Activated T-cell treated with anti-CD3 and anti-CD28 coated beads, Interleukin-2, amount 50 U/mL, for 1 hour (primary cell): ENCODE measurements at places on chromosomes 16 and 17.
A peak's percentile ranks its signal among the peaks of the same experiment; 100 is the strongest.

DNA sequence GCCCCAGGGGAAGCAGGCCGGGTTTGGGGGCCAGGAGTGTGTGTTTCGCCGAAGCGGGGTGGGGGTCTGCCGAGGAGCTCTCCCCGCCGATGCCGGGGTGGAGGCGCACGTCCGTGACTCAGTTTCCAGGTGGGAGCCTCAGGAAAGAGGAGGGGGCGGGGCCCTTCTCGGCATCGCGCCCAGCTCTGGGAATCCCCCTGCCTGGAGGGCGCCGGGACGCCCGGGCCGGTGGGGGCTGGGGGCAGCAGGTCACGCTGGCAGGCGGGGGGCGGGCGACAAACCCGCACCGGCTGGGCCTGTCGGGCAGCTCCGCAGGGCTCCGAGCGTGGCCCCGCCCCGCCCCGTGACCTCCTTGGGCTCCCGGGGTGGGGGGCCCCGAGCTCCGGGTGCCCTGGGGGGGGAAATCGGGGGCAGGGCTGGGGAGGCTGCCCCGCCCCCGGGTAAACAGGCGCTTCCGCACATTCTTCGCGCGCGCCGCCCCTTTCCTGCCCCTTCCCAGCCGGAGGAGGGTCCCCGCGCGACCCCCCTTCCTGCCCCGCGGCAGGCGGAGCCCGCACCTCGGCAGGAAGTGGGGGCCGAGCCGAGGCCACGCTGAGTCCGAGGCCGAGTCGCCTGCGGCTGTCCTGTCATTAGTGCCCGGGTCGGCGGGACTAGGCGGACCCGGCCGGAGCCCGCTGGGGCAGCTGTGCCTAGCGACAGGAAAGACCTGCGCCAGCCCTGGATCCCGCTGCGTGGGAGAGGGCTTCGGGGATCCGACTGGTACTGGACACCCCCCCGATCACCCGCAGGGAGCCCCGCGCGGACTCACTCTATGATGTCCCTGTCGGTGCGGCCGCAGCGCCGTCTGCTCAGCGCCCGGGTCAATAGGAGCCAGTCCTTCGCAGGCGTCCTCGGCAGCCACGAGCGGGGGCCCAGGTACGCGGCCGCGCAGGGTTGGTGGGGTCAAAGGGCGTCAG, 9.3 kb downstream of the RIPOR1 start:
- DNase-seq = peak; percentile 69

- no peak for DNase-seq
Observed at GRCh38 chr16:78246559-78246958, 147.1 kb downstream of the WWOX start.

GRCh38 chr16:35753559-35754390, 2294.4 kb downstream of the TP53TG3F start:
- no peak for DNase-seq

DNA sequence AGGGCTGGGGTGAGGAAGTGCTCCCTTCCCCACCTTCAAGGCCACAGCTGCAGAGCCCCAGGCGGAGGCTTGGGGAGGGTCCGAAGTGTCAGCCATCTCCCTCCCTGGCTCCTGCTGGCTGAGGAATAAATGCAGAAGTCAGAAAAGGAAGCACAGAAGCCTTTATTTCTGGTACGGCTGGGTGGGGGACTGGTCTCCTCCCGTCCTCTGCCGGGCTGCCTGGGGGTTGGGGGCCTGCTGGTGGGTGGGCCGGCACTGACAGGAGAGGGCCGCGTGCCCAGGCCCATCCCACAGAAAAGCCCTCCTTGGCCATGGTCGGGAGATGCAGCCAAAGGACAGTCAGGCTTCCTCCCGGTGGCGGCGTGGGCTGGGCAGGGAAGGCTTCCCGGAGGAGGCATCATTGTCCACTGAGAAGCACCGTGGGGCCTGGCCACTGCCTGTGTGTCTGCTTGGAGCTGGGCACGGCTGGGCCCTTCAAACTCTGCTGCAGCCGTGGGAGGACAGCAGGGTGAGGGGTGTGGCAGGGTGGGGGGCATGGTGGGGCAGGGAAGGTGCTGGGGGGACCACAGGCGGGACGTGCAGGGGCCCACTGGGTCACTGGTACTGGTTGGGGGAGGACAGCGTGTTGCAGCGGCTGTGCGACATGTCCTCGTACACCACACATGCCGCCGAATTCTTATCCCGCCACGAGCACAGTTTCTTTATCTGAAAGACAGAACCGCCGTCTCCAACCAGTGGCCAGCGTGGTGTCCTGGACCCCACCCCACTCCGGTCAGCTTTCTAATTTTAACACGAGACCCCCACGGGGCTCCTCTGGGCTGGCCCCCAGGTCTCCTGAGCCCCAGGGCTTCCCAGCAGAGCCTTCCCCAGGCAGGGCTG, 2.4 kb downstream of the CD7 start:
- no peak for DNase-seq

- no peak for DNase-seq
Observed at GRCh38 chr16:30031477-30031918, 427 bp upstream of the TLCD3B start.

DNA sequence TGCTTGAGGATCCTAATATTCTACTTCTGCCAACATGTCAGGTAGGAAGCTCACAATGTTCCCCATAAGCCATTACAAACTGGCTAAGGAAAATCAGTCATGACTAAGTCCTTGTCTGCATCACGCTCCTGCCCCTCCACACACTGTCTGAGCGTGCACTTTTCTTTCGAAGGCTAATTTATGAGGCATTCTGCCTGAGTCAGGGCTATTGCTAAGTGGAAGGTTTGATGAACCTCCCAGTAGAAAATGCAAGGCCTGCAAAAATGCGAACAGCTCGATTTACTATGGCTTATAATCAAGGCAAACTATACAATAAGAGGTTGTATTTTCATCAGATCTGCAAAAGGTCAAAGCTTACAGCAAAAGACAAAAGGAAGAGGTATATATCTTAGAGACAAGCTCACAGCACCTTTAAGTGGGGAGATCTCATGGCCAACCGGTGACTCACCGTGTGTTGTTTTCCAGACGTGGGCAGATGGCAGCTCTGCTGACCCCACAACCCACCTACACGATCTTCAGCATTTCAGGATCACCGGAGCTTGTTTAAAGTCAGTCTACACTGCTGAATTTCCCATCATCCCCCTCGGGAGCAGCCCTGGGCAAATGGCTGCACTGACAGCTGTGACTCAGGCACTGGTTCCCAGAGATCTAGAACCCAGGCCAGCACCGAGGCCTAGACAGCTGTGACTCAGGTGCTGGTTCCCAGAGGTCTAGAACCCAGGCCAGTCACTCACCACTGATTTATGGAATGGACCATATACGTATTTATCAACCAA, 26.1 kb downstream of the MEAK7 start:
- no peak for DNase-seq

DNA sequence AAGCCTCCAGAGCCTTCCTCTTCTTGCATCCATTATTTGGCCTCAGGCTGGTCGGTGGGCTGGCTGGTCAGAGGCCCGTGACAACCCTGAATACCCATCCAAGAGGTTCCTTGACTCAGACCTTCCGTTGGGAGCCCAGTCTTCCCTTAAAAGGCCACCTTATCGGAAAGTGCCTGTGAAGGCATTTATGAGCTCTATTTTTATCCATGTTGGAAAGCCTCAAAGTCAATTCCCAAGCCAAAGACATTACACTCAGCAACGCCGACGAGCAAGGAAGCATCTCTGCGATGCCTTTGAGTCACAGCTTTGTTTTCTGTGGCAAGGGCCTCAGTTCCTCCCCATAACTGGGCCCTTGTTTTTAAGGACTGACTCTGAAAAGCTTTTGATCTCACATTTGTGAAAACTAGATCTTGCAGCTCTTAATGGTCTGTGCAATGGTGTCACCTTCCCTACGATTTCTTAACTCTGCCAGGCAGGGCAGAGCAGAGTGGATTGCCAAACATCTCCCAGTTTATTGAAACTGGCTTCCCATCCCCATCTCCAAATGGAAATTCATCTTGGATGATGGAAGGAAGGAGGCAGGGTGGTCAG, 13.3 kb upstream of the SPOP start:
- DNase-seq = no peak

DNA sequence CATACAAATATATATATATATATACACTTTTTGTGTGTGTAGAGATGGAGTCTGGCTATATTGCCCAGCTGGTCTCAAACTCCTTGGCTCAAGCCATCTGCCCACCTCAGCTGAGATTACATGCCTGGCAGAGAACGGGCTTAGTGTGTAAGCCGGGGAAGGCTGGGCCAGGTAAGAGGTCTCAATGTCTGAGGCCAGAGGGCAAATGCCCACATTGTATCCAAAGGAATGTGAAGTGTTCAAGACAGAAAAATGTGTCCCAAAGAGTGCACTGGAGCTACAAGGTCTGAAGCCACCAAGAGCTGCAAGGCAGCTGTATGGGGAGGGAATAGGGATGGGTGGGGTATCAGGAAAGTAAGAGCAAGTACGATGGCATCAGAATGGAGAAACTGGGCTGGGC, 8.8 kb downstream of the CD2BP2 start:
- DNase-seq = no peak

DNA sequence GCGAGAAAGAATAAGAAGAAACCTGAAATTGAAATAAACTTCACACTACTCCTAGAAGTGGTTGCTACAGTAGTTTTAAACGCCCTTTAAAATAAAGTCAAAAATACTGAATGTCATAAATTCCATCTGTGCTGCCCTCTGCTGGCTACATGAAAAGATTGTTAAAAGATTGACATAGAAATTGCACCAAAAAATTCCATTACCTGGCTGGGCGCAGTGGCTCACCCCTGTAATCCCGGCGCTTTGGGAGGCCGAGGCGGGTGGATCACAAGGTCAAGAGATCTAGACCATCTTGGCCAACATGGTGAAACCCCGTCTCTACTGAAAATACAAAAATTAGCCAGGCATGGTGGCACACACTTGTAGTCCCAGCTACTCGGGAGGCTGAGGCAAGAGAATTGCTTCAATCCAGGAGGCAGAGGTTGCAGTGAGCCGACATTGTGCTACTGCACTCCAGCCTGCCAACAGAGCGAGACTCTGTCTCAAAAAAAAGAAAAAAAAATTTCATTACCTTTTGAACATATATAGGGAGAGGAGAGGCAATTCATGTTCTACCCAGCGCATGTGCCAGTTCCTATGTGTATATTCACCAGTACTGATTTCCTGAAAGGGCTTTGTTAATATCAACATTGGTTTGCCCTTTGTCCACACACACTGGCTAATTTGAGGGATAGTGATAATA, 36.5 kb downstream of the CYTH1 start:
- DNase-seq = no peak

DNA sequence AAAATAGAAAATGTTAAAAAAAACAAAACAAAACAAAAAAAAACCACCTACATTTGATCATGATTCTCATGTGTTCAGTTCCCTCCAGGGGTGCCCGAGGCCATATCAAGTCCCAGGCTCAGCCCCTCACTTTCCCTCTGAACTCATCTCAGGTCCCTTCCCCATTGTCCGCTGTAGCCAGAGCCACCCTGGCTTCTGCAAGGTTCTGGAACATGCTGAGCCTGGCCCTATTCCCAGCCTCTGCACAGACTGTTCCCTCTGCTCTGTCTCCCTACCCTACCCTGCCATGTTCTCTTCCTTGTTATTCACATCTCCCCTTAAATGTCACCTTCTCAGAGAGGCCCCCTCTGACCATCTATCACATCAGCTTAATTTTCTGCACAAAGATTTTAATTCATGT, 46.9 kb downstream of the TK2 start:
- DNase-seq = no peak

GRCh38 chr17:32976131-32976530, 15.5 kb upstream of the SPACA3 start:
- no peak for DNase-seq

GRCh38 chr17:72120642-72121163, at the start of gene SOX9:
Gene SOX9 (plus strand): TSS chr17:72121020. CDS start chr17:72121392, 372 bp downstream.
- DNase-seq = no peak

GRCh38 chr16:50228364-50228868, 37.9 kb upstream of the ADCY7 start:
- DNase-seq = no peak

- DNase-seq = no peak
Observed at GRCh38 chr16:79928142-79928873, 327.8 kb upstream of the MAF start.

DNA sequence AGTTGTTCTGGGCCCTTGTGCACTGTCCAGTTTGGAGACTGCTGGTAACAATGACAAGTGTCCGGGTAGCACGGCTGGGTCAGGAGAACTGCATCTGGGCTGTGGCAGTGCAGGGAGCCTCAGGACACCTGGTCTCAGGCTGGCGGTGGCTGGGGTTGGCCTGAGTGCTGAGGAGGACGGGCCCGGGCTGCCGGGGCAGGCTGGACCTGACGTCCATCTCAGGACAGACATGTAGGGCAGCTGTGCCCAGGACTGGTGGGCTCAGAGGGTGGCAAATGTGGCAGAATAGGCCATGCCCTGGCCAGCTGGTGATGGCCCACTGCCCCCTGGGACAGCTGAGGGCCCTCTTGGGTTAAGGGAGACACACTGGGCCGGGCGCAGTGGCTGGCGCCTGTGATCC, 4.2 kb upstream of the NLRC3 start:
- no peak for DNase-seq

DNA sequence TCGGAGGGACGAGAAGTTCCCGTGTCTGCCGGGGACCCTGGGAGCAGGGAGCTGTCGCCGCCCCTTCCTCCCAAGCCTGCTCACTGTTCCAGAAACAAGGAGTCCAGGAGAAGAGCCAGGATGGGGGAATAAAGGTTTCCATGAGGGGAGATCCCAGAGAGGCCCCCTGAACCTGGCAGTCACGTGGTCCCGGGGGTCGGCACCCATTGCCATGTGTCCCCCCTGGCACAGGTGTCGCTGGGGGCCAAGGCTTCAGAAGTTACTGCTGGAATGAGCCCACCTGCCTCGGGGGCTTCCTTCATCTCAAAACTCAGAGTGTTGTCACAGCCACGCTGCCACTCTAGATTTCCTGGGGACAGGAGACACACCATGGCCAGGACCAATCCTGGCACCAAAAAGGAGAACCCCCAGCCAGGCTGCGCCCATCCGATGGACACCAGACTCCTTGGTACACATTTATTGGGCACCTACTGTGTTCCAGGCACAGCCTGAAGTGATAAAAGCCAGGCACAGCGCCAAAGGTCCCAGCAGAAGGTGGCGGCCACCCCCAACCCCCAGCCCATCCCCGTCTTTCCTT, 19.7 kb downstream of the RBFOX3 start:
- DNase-seq = no peak

DNA sequence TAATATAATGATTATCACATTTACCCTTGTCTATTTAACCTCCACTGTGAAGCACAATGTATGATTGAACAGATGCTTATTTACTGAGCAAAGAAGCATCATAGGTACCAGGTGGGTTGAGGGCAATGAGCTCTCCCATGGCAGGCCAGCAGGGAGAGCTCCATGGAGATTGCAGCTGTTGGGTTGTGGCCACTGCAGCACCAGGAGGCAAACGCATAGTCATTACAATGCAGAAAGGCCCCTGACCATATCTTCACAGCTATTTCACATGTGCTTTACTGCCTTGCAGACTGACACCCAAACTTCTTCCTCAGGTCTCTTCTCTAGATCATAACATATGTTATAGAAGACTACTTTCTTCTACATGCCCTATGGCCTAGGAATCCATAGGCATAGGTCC, 75.0 kb downstream of the MMD start:
- DNase-seq = no peak
